ENCODE measurements at places on chromosomes 7 and 10.

DNA sequence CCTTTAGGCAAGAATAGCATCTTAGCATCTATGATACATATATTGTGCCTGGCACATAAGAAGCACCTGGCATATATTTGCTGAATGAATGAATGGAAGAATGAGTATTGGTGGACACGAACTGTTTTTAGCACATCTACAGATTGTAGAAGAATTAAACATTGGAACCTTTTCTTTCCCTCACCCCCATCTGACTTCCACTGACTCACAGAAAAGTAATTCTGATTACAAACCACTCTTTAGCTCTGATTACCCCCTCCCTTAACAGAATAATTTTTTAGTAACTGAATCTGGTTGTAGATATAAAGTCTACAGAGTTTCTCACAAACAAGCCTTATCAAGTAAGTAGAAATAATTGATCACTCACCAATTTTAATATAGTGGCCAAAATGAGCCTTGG is 31.9 kb downstream of the SLC26A4 start:
- DNase-seq, result no peak

DNA sequence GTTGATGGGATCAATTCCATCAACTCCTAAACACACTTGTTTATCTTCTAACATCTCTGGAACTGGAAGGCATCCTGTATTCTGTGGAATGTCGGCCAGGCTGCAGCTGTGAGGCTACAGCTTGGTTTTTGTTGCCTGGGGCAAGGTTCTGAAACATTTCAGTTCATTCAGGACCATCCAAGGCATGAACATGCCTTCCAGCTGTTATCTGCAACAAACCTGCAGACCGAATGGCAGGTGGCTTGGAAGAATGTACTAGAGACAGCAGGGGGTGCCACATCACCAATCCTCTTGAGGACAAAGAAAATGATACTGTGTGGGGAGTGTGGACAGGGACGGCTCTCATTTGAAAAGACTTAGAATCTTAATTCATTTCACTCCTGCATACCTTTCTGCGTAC is 12.4 kb downstream of the PAPOLB start:
- no peak for DNase-seq

DNA sequence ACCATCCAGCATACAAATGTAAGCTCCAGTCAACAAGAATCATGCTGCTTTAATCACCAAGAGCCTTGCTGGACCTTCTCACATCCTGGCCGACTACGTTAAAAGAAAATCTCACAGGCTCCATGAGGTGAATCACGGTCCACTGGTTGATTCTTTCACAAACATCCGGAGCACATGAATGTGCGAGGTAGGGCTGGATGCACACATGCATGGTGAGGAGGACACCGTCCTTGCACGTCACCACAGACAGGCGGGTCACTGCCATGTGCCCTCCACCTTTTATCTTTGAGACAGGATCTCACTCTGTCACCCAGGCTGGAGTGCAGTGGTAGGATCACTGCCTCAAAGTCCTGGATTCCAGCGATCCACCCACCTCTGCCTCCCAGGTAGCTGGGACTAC is 265.1 kb downstream of the PARD3 start:
- DNase-seq, result no peak

DNA sequence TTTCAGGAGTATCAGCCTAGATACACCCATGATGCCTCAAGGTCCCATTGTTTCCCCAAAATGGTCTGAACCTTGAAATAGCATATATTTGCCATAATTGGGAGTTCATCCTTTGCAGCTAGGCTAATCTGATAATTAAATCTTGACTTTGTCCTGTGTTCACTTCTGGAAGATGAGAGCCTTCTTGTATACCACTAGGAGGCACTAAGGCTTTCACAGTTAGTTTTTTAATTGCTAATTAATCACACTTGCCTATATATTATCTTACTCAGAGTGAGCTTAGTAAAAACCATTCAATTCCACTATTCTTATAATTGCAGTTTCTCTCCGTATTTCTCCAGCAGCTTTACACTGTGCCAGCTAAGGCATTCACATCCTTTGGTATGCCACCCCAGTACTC is 48.7 kb upstream of the MAGI2 start:
- no peak for DNase-seq

DNA sequence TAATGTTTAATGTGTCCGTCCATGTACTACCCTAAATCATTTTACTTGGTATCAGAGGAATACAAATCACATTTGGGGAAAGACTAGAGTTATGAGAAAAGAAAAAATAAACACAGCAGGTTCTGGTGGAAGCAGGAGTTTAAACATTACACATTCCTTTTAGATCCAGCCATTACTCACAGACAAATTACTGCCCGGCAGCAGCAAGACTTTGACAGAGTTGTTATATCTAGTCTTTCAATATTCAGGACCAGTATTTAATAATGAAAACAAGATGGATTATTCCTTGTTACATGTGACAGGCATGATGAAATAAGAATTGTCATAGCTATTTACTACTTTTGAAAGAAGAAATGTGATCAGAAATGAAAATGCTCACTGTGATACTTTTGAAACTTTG is 131.8 kb upstream of the GNAI1 start:
- no peak for DNase-seq

GRCh38 chr7:70481570-70482123 is 650.3 kb upstream of the GALNT17 start:
- DNase-seq, result no peak

DNA sequence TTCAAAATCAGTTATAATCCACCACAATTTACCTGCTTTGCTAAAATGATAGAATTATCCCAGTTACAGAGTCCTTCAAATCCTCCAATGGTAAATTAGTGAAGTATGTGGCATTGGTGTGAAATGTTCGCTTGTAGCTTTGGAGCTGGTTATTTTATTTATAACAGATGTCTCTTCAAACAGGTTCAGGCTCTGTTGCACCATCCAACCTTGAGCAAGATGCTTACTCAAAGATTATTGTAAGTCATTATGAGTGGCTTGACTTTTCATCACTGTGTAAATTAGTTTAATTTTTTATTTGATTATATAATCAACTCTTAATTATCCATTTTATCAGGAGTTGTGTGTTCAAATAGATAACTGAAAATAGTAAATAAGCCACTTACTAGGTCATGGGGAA is 99.4 kb downstream of the BTRC start:
- no peak for DNase-seq

GRCh38 chr7:108327353-108327752 is 128.9 kb downstream of the NRCAM start:
- DNase-seq, result no peak

DNA sequence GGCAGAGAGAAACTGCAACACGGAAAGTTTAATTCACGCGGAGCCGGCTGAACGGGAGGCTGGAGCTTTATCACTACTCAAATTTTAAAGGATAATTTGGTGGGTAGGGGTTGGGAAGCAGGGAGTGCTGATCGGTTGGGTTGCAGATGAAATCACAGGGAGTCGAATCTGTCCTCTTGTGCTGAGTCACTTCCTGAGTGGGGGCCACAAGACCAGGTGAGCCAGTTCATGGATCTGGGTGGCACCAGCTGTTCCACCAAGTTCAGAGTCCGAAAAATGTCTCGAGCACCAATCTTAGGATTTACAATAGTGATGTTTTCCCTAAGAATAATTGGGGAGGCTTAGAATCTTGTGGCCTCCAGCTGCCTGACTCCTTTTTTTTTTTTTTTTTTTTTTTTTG is 3.6 kb upstream of the PRAP1 start:
- DNase-seq, result no peak

- no peak for DNase-seq
These were observed 77.8 kb upstream of the ZNF804B start for GRCh38 chr7:88681682-88682081.

GRCh38 chr7:75965617-75966016 is 28.8 kb downstream of the TMEM120A start:
- DNase-seq, result no peak

GRCh38 chr10:22251751-22252223 is 34.0 kb upstream of the EBLN1 start:
- DNase-seq, result peak; percentile 63

GRCh38 chr7:105218939-105219770 is 169.6 kb downstream of the SRPK2 start:
- DNase-seq, result no peak

DNA sequence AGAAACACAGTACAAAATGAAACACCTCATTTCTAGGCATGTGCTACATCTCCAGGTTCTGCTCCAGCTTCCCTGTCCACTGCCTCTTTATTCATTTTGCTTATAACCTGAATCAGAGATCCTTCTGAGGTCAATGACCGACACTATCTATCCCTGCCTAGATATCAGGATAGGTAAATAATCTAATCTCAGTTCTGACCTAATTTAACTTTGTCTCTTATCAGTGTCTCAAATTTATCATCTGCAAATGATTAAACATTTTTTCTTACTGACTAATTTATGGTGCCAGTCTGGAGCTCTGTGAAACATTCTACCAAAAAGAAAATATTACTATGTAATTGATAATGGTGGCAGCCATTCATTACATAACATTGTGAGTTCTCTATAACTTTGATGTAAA is 61.1 kb downstream of the SGCE start:
- DNase-seq, result no peak

DNA sequence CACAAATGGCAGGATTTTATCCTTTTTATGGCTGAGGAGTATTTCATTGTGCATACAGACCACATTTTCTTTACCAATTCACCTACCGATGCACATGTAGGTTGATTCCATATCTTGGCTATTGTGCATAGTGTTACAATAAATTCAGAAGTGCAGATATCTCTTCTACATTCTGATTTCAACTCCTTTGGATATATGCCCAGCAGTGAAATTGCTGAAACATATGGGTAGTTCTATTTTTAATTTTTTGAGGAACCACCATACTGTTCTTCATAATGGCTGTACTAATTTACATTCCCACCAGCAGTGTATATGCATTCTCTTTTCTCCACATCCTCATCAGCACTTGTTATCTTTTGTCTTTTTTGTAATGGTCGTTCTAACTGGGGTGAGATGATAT is 1290.3 kb downstream of the XPNPEP1 start:
- DNase-seq, result no peak

DNA sequence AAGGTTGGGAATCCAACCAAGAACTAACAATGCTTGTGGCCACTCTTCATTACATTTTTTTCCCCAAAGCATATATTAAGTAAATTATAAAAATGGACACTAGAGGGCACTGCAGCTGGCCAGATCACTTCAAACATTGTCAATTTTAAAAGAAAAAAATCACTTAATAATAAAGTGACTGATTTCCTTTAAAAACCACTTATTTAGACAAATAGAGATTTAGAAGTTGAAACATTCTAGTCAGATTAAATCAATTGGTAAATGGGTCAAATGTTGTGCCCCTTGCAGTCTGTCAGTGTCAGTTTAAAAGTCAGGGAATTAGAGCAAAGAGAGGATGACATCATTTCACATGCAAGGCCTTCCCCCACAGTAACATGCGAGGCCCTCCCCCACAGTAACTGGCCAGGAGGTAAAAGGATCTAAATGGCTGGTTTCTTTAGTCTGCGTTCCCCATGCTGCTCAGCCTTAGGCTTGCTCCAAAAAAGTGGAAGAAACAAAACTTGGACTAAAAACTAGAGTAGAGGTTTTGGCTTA is 177.9 kb downstream of the SKAP2 start:
- DNase-seq, result no peak

- no peak for DNase-seq
These were observed 83.2 kb downstream of the PDE1C start for GRCh38 chr7:31986878-31987518.

DNA sequence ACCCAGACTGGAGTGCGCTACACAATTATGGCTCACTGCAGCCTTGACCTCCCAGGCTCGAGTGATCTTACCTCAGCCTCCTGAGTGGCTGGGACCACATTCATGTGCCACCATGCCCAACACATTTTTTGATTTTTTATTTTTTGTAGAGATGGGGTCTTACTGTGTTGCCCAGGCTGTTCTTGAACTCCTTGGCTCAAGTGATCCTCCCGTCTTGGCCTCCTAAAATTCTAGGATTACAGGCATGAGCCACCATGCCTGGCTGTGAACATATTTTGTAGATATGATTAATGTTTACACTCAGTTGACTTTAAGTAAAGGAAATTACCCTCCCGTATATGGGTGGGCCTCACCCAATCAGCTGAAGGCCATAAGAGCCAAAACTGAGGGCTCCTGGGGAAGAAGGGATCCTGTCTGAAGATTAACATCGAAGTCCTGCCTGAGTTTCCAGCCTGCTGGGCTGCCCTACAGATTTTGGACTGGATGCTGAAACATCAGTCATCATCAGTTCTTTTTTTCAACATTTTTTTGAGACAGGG is 127.1 kb downstream of the ACTR3B start:
- no peak for DNase-seq

- no peak for DNase-seq
These were observed 8.1 kb downstream of the CCDC6 start for GRCh38 chr10:59898125-59898835.

DNA sequence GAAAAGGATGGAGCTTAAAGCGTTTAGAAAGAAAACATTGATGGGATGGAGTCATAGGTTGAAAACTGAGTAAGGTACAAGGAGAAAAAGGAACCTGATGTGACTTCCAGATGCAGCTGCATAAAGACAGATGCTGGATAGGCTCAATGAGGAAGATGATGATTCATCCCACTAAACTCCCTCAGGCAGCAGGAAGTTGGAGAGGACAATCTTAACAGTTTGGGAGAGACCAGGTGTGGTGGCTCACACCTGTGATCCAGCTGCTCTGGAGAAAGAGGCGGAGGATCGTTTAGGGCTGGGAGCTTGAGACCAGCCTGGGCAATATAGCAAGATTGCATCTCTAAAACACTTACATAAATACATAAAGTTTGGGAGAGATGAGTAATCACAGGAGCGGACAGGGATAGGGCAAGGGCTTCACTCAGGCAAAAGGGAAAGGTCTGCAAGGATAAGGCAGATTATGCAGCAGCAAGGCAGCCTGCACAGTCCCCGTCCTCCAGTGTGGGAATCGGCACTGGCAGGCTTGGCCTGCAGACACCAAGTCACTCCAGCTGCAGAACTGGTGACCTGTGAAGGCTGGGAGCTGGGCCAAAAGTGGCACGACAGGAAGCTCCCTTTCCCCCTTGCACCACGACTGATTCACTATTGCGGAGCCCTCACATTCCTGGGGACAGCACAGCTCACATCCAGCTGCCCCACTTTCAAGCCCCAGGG is 438.5 kb downstream of the GRID1 start:
- DNase-seq, result no peak

GRCh38 chr10:36117231-36117630 is 475.1 kb upstream of the FZD8 start:
- DNase-seq, result no peak

- DNase-seq, result no peak
These were observed 91.0 kb upstream of the NFE2L3 start for GRCh38 chr7:26060733-26061677.

- DNase-seq, result no peak
These were observed 677 bp downstream of the SKAP2 start for GRCh38 chr7:26863518-26864308.

GRCh38 chr7:35780070-35780469 is 20.8 kb upstream of the SEPTIN7 start:
- no peak for DNase-seq

Measured in stimulated activated CD8-positive, alpha-beta memory T cell treated with anti-CD3 and anti-CD28 coated beads, Interleukin-15, amount 100 ng/mL, for 4 hours (primary cell).